Ovary (tissue), 10 donors: ENCODE measurements at places on chromosomes 13 and 19. TPM values are rescaled to one million over a fixed set of nuclear protein-coding genes. Genes with fewer than 3 reads are reported as not detected.

The SELENOW gene
- total RNA-seq, result 412 TPM

The NLRP9 gene
- not detected for total RNA-seq

The OR7G2 gene
- total RNA-seq, result not detected

The TEX26 gene
- not detected for total RNA-seq

The ZNF844 gene
- total RNA-seq, result 14.9 TPM

The PALM3 gene
- 2.6 TPM for total RNA-seq

The CEACAM4 gene
- 0.40 TPM for total RNA-seq

The ZNF614 gene
- total RNA-seq, result 12.7 TPM

The CEACAM8 gene
- total RNA-seq, result not detected

The PRR20E gene
- total RNA-seq, result not detected

The GPR12 gene
- total RNA-seq, result 0.12 TPM

The LRRC8E gene
- total RNA-seq, result 0.72 TPM

The OR10H1 gene
- total RNA-seq, result not detected

The CEACAM19 gene
- 5.4 TPM for total RNA-seq

The ATXN8OS gene
- not detected for total RNA-seq
